ENCODE measurements at places on chromosomes 11 and 22. TPM values are rescaled to one million over a fixed set of nuclear protein-coding genes. Genes with fewer than 3 reads are reported as not detected.

Gene ASRGL1
- 0.59 TPM for total RNA-seq

Gene OTOG
- not detected for total RNA-seq

Gene ZP1
- 0.36 TPM for total RNA-seq

DNA sequence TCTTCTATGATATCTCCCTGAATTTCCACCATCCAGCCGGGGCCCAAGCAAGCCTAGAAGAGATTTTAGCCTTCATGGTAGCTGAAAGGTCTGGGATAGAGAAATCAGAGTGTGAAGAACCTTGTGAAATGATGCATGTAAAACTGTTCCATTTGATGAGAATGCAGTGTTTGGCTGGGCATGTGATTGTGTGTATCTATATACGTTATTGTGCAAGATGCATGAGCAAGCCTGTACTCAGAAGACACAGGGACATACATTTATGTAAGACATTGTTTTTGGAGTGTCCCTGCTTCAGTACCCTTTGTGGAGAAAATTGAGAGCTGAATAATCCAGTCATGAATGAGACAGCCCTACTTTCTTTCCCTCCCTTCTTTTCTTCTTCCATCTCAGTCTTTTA lies 15.2 kb upstream of the OR52K2 start:
- no peaks in the 10 kb centered on the region for H3K27me3 ChIP-seq
- H3K27ac ChIP-seq, result no peak overlapping the region

- DNase-seq, result no peak
- no peaks in the 10 kb centered on the region for H3K36me3 ChIP-seq
- peaks cover 49% of the 10 kb centered on the region for H3K4me1 ChIP-seq
- H3K27me3 ChIP-seq, result no peaks in the 10 kb centered on the region
- H3K27ac ChIP-seq, result peak overlapping the region; percentile 98
These were observed 62.4 kb upstream of the BMAL1 start for GRCh38 chr11:13215149-13215548.

DNA sequence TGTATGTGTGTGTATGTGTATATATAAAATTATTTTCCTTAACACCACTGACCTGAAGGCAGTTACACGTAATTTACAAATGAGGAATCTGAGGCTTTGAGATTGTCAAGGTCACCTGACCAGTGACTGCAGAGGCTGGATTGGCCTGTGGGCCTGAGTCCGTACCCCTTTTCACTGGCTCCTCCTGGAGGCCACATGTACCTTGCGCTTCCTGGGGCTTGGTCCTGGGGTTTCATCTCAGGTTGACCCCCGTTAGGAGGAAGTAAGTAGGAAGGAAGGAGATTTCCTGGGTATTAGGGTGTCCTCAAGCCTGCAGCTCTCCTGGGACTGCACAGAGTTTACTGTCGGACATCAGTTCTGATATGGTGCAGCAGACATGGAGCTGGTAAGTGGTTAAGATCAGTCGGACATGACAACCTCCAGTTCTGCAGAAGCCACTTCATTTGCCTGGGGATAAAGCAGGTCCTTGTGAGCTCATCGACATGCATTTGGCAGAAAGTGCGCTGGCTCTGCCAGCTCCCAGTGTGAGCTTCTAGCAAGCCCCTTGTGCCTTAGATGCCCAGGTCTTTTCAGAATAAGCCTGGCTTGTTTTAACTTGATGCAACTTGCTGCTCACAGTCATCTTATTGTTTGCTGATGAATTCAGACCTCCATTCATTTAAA lies 36.6 kb downstream of the ST3GAL4 start:
- H3K27me3 ChIP-seq, result no peaks in the 10 kb centered on the region
- H3K4me1 ChIP-seq, result no peaks in the 10 kb centered on the region

- H3K4me3 ChIP-seq, result no peak overlapping the region
- H3K27ac ChIP-seq, result no peak overlapping the region
- DNase-seq, result no peak
- no peaks in the 10 kb centered on the region for H3K27me3 ChIP-seq
These were observed 5.9 kb downstream of the OR51T1 start for GRCh38 chr11:4887591-4887990.

DNA sequence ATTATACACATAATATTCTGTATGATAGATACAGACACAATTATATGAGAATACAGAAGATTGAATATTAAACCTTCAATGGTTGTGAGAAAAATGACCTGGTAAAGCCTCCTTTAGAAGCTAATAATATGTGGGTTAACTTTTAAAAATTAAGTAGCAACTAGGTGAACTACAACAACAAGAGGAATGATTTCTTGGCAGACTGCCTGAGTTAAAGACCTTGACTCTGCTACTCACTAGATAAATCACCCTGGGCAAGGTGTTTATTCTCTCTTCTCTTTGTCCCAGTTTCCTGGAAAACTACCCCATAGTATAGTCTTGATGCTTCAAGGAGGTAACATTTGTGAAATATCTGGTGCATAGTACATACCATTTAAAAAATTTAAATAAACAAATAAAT lies 519.6 kb upstream of the TENM4 start:
- H3K4me3 ChIP-seq, result no peak overlapping the region
- DNase-seq, result no peak
- no peaks in the 10 kb centered on the region for H3K4me1 ChIP-seq
- no peak overlapping the region for H3K27ac ChIP-seq
- H3K36me3 ChIP-seq, result no peaks in the 10 kb centered on the region

DNA sequence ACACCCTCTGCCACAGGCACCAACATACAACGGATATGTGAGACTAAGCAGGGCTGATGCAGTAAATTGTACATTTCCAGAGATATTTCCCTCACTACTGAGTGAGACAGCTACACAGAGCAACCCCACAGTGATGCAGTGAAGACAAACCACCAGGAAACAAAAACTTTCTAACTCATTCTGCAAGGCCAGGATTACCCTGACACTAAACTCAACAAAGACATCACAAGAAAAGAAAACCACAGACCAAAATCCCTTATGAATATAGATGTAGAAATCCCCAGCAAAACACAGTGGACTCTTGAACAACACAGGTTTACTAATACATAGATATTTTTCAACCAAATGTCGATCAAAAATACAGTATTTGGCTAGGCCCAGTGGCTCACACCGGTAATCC lies 1.5 kb upstream of the SLC7A4 start:
- H3K4me1 ChIP-seq, result peaks cover 17% of the 10 kb centered on the region
- no peak overlapping the region for H3K4me3 ChIP-seq
- no peak overlapping the region for H3K27ac ChIP-seq
- peaks cover 32% of the 10 kb centered on the region for H3K27me3 ChIP-seq

GRCh38 chr11:14124886-14125285 lies 162.4 kb downstream of the SPON1 start:
- no peaks in the 10 kb centered on the region for H3K27me3 ChIP-seq
- H3K27ac ChIP-seq, result no peak overlapping the region
- DNase-seq, result no peak
- H3K4me3 ChIP-seq, result no peak overlapping the region
- H3K4me1 ChIP-seq, result no peaks in the 10 kb centered on the region

DNA sequence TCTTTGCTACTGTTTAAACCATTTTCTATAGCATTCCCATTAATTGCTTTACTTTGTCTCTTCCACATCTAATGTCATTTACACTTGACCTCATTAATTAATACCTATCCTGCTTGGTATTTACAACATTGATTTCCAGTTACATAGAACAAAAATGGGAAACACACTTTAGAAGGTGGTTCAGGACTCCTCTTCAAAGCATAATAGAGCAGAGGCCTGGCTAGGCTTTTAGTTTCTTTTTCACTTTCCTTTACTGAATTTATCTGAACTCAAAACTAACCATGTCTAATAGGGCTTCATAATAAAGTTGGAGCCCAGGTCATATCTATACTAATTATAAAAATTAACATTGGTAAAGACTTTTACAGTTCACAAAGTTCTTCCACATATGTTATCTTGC lies 648.0 kb upstream of the KIRREL3 start:
- H3K27ac ChIP-seq, result no peak overlapping the region
- no peak for DNase-seq
- H3K27me3 ChIP-seq, result no peaks in the 10 kb centered on the region
- no peaks in the 10 kb centered on the region for H3K4me1 ChIP-seq
- no peaks in the 10 kb centered on the region for H3K36me3 ChIP-seq
